ENCODE measurements at places on chromosomes 12 and 14.

GRCh38 chr12:550473-551260 is 90.9 kb downstream of the B4GALNT3 start:
- DNase-seq: no peak

GRCh38 chr12:50302686-50303085 is 19.4 kb upstream of the LIMA1 start:
- DNase-seq: no peak

- no peak for DNase-seq
Measured at GRCh38 chr12:90618586-90618985, 336.4 kb downstream of the CCER1 start.

GRCh38 chr14:52366796-52367315 is 52.7 kb downstream of the PTGER2 start:
- DNase-seq: no peak

DNA sequence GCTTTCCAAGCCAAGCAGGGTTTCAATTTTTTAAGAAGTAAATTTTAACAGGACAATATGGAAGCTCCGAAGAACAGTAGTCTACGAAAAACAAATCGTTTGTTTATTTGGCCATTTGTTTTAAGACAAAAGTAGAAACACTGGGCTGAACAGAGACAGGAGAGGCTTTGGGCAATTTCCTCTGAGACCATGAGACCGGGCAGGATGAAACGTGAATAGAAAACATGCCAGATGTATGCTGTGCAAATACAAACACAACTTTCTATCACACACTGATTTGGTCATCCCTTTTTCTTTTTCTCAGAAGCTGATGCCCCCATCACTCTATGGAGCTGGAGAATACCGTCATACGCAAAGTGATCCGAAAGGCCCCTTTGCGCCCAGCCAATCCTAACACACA is 1111.1 kb downstream of the BCL11B start:
- DNase-seq: no peak

- DNase-seq: no peak
Measured at GRCh38 chr12:115606040-115606439, 671.5 kb downstream of the MED13L start.

DNA sequence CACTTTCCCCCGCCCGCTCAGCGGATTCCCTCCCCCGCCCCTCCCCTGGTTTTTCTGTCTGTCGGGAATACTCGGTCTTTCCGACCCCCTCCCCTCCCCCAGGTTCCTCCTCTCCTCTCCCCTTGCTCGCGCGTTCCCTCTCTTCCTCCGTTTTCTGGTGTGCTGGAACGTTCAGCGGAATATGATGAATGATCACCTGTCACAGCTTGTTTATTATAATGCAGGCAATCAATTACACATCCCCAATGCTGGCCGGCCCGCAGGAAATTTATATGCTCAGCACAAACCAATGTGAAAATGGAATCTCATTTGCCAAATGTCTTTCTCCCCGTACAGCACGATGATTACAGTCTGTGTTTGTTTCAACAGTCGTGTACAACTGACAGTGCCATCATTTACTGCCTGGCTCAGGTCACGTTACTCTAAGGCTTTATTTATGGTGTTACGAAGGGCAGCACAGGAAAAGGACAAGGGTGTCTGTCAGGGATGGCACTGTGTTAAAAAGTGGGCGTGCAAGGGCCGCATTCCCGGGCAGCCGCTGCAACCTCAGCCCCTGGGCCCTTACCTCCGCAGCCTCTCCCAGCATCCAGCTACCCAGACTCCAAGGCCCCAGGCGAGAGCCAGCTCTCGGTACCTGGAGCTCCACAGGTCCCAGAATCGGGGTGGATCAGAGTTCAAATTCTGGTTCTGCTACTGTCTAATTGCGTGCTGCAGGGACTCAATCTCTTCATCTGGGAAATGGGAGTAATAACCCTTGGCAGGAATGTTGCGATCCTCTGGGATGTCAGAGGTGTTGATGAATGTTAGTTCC is 24.7 kb upstream of the MAP1LC3B2 start:
- DNase-seq: no peak

GRCh38 chr12:188910-189621 is 24.9 kb downstream of the SLC6A12 start:
- DNase-seq: peak; percentile 15

DNA sequence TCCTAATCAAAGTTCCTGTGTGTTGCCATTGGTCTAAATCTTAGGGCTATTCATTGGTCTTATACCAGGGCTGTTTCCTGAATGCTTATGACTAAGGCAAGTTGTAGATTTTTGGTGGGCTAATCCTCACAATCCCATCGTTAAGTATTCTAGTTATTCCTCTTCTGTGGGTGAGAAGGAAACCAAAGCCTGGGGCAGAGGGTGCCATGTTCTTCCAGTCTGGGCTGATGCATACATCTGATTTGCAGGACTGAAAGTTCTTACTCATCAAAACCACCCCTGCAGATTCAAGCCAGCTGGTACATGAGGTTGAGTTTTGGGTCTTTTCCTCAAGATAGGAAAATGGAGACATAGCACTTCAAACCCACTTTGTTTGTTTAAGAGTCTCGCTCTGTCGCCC is 25.7 kb downstream of the PPP1CC start:
- DNase-seq: no peak

- DNase-seq: no peak
Measured at GRCh38 chr12:108446766-108447165, 68.3 kb upstream of the FICD start.

DNA sequence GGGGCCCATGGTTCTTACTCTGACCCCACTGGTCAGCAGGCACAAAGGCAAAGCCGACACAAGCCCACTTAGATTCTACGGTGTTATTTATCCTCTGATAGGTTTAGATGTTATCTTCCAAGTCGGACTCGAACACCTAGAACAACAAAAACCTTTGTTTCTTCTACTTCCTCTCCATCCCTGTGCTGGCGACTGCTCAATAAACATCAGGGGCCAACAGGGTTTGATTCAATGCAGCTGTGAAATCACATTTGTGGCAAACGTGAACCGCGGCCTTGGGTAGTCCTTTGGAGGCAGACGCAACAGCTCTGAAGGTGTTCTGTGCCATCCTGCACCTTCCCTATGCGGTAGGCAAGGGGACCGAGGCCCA is 87.2 kb downstream of the CHGA start:
- no peak for DNase-seq

GRCh38 chr12:27970401-27971120 is 2.0 kb downstream of the PTHLH start:
- DNase-seq: no peak

GRCh38 chr14:53900499-53900898 is 56.1 kb downstream of the BMP4 start:
- no peak for DNase-seq

- DNase-seq: no peak
Measured at GRCh38 chr12:69120354-69120753, 119.0 kb upstream of the CPSF6 start.

Data from stimulated activated CD8-positive, alpha-beta memory T cell treated with anti-CD3 and anti-CD28 coated beads, Interleukin-7, amount 100 ng/mL, for 1 hour (primary cell).